GM12878 (cell line): ENCODE measurements at places on chromosomes 7 and 10. TPM values are rescaled to one million over a fixed set of nuclear protein-coding genes. Genes with fewer than 3 reads are reported as not detected.

- no peaks in the 10 kb centered on the region for H3K27me3 ChIP-seq
- no peak overlapping the region for H3K4me3 ChIP-seq
- H3K27ac ChIP-seq, result no peak overlapping the region
- no peak for DNase-seq
These were observed 34.2 kb upstream of the PPP1R9A start for GRCh38 chr7:94873239-94873638.

DNA sequence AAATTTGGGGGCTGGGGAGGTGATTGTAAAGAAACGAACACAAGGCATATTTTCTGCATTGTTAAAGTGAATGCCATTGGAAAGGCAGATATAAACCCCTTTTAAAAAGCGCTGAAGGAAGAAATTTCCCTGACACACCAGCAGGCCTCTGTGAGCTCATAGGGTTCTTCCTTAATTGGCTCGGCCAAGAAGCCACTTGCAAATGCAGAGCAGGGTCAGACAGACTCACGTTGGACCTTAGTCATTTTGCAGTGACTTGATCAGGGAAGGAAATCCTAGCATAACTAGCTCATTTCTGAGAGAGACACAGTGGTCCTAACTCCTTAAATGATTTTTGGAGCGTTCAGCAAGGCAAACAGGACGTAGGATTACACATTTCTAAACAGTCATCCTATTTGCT, 1461.4 kb downstream of the GATA3 start:
- no peak overlapping the region for H3K4me3 ChIP-seq
- no peaks in the 10 kb centered on the region for H3K36me3 ChIP-seq
- DNase-seq, result no peak
- no peaks in the 10 kb centered on the region for H3K4me1 ChIP-seq

DNA sequence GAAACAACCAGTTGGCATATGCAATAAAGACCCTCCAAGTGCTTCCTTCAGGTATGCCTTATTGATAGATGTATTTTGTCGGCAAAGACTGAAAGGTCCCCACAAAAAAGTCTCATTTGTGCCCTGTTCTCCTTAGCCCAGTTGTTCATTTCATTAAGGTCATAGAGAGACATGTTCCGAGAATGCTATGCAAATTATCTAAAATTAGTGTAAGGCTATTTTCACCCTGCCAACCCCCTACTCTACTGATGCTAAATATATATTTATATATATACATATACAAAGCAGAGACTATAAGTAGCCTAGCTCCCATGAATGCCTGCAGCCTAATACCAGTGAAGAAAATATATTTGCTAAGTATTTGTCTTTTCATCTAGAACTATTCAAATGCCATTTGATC, 96.7 kb upstream of the ADO start:
- H3K4me3 ChIP-seq, result peak overlapping the region; percentile 9; the same call in 1 of the 2 replicates
- no peaks in the 10 kb centered on the region for H3K36me3 ChIP-seq
- H3K4me1 ChIP-seq, result peaks cover 30% of the 10 kb centered on the region

DNA sequence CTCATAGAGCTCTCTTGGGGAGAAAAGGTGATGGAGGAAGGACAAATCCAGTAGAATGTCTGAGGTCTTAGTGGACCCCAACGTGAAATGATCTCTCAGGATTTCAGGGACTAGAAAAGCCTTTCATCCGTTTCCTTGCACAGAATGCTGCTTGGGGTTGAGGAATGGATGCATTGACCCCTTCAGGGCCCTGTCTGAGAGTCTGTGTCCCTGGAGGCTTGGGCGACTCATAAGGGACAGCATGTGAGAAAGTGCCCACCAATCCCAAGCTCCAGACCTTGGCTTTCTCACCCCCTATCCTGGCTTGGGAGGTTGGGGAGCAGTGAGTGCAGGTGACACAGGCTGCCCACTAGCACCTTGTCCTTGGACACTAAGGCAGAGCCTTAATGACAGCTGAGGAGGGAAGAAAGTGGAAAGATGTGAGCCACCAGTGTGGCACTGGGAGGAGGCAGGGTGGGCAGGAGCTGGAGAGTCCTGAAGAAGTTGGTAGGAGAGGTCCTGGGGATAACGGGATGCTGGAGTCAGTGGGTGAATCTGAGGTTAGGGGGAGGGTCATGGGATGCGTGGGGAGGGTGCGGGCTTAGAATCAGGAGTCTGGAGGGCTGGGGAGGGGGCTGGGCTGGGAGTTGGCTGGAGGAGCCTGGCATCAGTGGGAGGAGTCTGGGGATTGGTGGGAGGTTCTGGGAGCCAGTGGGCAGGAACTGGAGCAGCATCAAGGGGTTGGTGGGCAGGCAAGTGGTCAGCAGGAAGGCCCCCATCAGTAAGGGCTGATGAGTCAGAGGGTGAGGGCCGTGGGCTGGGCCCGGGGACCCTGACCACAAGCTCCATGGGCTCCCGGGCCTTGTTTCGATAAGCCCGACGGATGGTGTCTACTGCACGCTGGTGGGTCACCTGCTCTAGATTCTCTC, 8.6 kb downstream of the LZTS2 start:
- H3K27me3 ChIP-seq, result no peaks in the 10 kb centered on the region
- peaks cover 1% of the 10 kb centered on the region; the same call in 1 of the 2 replicates for H3K4me1 ChIP-seq
- H3K4me3 ChIP-seq, result no peak overlapping the region
- no peaks in the 10 kb centered on the region for H3K36me3 ChIP-seq
- DNase-seq, result no peak

DNA sequence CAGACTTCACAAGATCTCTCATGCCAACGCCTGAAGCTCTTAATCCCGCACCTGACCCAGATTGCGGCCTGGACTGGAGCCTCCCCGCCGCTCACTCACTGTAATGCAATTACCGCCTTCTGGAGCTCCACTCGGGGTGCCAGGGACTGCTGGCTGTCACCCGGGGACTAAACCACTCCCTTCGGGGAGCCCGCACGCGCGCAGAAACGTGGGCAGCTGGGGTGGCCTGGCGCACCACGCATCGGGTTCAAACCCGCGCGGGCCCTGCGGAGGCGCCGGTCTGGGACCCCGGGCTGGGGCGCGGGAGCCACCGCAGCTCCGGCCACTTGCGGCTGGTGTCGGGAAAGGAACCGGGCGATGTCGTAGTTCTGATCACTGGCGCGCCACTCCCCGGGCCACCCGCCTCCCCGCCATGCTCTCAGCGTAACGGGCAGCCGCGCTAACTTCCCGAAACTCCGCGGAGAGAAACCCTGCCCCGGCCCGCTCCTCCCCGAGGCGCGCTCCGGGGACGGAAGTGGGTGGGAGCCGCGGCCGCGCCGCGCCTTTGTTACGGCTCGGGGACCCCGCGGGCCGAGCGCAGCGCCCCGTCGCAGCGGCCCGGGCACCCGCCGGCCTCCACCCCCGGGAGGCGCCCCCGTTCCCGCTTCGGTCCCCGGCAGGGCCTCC, 100.3 kb upstream of the SVIL start:
- H3K27ac ChIP-seq, result no peak overlapping the region
- no peaks in the 10 kb centered on the region for H3K36me3 ChIP-seq
- H3K4me1 ChIP-seq, result no peaks in the 10 kb centered on the region
- peak overlapping the region; percentile 53; the same call in 1 of the 2 replicates for H3K4me3 ChIP-seq
- no peak for DNase-seq
- peaks cover 1% of the 10 kb centered on the region for H3K27me3 ChIP-seq

The ZNF117 gene
- total RNA-seq, result 7.0 and 7.5 TPM in 2 replicates

The FBXO24 gene
- total RNA-seq, result not detected in 2 replicates

The CCDC136 gene
- 1.8 and 2.8 TPM in 2 replicates for total RNA-seq

The NEBL gene
- total RNA-seq, result 0.08 and 0.18 TPM in 2 replicates

The ASL gene
- total RNA-seq, result 29.7 and 30.1 TPM in 2 replicates

The FAM221A gene
- total RNA-seq, result 7.3 and 7.5 TPM in 2 replicates

The DPYSL4 gene
- total RNA-seq, result 0.16 and 0.21 TPM in 2 replicates
